ENCODE measurements at places on chromosomes 5 and 9. TPM values are rescaled to one million over a fixed set of nuclear protein-coding genes. Genes with fewer than 3 reads are reported as not detected.

- peaks cover 84% of the 10 kb centered on the region for H3K4me1 ChIP-seq
- H3K36me3 ChIP-seq, result no peaks in the 10 kb centered on the region
- DNase-seq, result no peak
- no peak overlapping the region for H3K27ac ChIP-seq
Observed at GRCh38 chr9:93463638-93464248, 10.4 kb upstream of the FAM120AOS start.

F2RL2 gene
- 0.14 TPM for polyA plus RNA-seq

TRIM36 gene
- 1.7 TPM for polyA plus RNA-seq

GRCh38 chr9:134913713-134914500, 3.8 kb downstream of the FCN1 start:
- peaks cover 67% of the 10 kb centered on the region for H3K36me3 ChIP-seq
- H3K27me3 ChIP-seq, result no peaks in the 10 kb centered on the region
- peak overlapping the region; percentile 91 for H3K27ac ChIP-seq
- peak overlapping the region; percentile 96 for H3K4me3 ChIP-seq

PCDHB2 gene
- polyA plus RNA-seq, result not detected

GRCh38 chr9:136521537-136521936, 24.3 kb downstream of the NOTCH1 start:
- H3K36me3 ChIP-seq, result peaks cover 42% of the 10 kb centered on the region
- H3K27me3 ChIP-seq, result no peaks in the 10 kb centered on the region
- H3K27ac ChIP-seq, result peak overlapping the region; percentile 86

- no peaks in the 10 kb centered on the region for H3K36me3 ChIP-seq
- no peaks in the 10 kb centered on the region for H3K27me3 ChIP-seq
- no peak overlapping the region for H3K27ac ChIP-seq
Observed at GRCh38 chr5:30997681-30998080, 195.8 kb upstream of the CDH6 start.

DNA sequence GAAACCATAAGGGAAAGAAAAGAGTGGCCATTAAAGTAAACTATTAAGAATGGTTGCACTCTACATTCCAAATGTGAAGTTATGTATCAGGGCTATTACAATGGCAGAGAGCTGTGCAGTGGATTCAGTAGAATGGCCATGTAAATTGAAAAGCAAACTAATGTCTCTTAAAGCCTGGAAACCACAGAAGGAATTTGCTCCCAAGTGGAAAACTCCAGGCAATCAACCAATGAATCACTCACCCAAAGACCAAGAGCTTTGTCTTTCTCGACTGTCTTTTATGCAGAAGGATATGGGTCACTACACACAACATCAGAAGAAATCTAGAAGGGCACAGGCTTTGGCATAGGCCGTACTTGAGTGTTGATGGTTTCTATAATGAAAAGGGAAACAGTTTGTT, 114.9 kb downstream of the TLE1 start:
- no peak overlapping the region for H3K4me3 ChIP-seq
- H3K36me3 ChIP-seq, result no peaks in the 10 kb centered on the region
- H3K4me1 ChIP-seq, result no peaks in the 10 kb centered on the region
- no peak for DNase-seq
- H3K27me3 ChIP-seq, result no peaks in the 10 kb centered on the region

FGF10 gene
- not detected for polyA plus RNA-seq

GRCh38 chr9:5052838-5053237, 67.8 kb downstream of the JAK2 start:
- no peaks in the 10 kb centered on the region for H3K4me1 ChIP-seq
- H3K27me3 ChIP-seq, result no peaks in the 10 kb centered on the region
- H3K27ac ChIP-seq, result peak overlapping the region; percentile 21
- no peak for DNase-seq
- H3K36me3 ChIP-seq, result peaks cover 91% of the 10 kb centered on the region

DNA sequence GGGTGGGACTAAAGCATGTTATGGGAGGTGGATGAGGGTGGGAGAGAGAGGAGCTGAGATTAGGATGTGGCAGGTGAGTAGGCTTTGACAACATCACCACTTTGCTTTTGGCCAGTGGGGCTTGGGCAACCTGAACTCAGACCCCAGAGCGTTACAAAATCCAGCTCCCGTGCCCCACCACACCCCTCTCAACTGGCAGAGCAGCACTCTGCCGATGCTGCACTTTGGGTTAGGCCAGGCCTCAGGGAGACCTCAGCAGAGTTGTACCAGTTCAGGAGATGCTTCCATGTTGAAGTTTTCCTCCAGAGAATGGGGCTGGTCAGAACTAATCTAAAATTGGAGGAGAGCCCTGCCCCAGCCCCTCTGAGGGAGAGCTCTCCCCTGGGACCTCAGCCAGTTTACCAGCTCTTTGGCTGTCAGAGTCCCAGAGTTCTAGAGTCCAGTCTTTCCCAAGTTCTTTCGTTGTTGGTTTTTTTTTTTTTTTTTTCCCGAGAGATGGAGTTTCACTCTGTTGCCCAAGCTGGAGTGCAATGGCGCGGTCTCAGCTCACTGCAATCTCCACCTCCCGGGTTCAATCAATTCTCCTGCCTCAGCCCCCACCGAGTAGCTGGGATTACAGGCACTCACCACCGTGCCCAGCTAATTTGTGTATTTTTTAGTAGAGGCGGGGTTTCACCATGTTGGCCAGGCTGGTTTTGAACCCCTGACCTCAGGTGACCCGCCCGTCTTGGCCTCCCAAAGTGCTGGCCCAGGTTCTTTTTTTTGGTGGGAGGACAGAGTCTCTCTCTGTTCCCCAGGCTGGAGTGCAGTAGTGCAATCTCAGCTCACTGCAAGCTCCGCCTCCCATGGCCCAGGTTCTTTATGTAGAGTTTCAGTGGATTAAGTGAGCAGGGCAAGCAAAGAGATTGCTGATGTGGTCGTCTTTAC, 17.8 kb downstream of the NUDT2 start:
- H3K27me3 ChIP-seq, result no peaks in the 10 kb centered on the region
- no peaks in the 10 kb centered on the region for H3K4me1 ChIP-seq
- H3K4me3 ChIP-seq, result no peak overlapping the region
- peaks cover 42% of the 10 kb centered on the region for H3K36me3 ChIP-seq
- no peak for DNase-seq
- H3K27ac ChIP-seq, result no peak overlapping the region

DNA sequence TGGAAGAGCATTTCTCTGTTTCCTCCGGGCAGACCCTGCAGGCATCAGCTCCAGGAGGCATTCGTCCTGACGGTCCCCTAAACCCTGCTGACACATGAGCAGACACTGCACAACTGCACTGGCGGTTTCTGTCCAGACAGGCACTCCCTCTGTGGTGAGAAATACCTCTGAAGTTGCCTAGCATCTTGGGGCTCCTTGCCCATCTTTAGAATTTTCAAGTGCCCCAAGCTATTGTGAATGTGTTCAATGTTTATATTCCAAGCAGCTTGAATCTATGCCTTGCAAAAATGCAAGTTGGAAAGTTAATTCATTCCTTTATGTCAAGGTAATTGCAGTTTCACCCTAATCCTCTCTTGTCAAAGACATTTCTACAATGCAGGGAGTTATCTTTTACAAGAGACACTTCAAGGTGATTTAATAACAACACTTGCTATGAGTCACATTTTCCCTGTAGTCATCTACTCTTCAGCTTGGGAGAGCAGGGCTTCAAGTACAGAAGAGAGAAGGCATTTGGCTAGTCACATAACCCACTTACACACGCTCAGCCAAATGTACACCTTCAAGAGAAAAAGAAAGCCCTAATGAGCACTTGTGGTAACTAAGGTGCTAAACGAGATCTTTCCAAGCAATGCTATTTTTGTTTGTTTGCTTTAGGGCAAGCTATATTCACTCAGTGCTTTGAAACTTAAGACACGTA, 302.5 kb downstream of the MLLT3 start:
- no peaks in the 10 kb centered on the region for H3K27me3 ChIP-seq
- H3K36me3 ChIP-seq, result no peaks in the 10 kb centered on the region
- H3K4me3 ChIP-seq, result no peak overlapping the region
- DNase-seq, result no peak
- H3K27ac ChIP-seq, result no peak overlapping the region

GRCh38 chr9:130669965-130670364, 5.6 kb downstream of the PRDM12 start:
- H3K27me3 ChIP-seq, result peaks cover 23% of the 10 kb centered on the region
- no peak overlapping the region for H3K4me3 ChIP-seq
- DNase-seq, result no peak
- no peaks in the 10 kb centered on the region for H3K36me3 ChIP-seq

GRCh38 chr9:137049544-137050449, 3.8 kb upstream of the NPDC1 start:
- no peak overlapping the region for H3K4me3 ChIP-seq
- peak; percentile 40 for DNase-seq
- peaks cover 28% of the 10 kb centered on the region for H3K4me1 ChIP-seq
- H3K36me3 ChIP-seq, result no peaks in the 10 kb centered on the region
- peaks cover 85% of the 10 kb centered on the region for H3K27me3 ChIP-seq

FAXDC2 gene
- 0.30 TPM for polyA plus RNA-seq

DNA sequence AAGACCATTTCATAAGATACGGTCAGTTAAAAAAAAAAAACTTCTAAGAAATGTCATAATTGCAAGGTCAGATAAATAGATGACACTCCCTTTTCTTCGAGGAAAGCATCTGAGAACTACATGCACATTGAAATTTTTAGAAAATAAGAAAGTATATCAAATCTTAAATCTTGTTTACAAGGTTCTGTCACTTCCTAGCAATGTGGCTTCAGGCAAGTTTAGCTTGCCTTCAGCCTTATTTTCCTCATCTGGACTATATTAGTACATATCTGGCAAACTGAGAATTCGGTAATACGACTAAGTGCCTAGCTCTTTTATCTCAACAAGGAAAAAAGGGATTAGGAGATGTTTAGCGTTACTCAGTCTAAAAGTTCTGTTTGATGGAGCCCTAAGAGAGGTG, 32.5 kb upstream of the OR2K2 start:
- no peaks in the 10 kb centered on the region for H3K4me1 ChIP-seq
- H3K27ac ChIP-seq, result no peak overlapping the region
- H3K4me3 ChIP-seq, result no peak overlapping the region
- no peak for DNase-seq

IL33 gene
- polyA plus RNA-seq, result not detected

SPATA31C1 gene
- not detected for polyA plus RNA-seq

DNA sequence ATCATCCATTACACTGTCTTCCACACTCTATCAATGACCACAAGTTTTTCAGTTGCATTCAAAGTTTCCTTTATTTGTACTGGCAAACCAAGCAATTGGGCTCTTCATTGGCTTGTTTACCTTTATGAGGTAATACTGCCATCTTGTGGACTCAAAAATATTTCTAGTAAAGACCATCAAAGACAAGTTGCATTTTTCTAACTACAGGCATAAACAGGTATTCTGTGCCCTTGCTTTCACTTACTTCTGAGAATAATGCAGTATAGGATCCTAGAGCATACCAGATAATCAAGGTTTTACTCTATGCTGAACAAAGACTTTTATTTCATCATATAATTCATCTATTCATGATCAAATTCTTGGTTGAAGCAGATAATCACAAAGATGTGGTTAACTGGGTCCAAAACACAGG, 173.7 kb upstream of the POU5F2 start:
- peak; percentile 10 for DNase-seq
- H3K27me3 ChIP-seq, result no peaks in the 10 kb centered on the region
- H3K27ac ChIP-seq, result no peak overlapping the region
- H3K4me1 ChIP-seq, result no peaks in the 10 kb centered on the region
- no peaks in the 10 kb centered on the region for H3K36me3 ChIP-seq

DNA sequence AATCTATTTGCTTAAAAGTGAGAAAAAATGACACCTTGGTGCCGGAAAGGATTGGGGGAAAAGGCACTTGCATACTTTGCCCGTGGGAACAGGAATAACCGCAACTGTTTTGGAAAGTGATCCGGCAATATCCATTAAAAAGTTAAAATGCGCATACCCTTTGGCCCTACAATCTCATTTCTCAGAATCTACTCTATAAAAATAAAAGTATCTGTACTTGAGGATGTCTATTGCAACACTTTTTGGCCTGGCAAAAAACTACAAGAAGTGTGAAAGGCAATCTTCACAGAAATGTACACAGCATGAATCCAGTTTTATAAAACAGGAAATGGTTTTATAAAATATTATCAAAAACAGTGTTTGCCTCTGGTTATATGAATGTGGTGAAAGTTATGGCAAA, 58.3 kb upstream of the NFIL3 start:
- no peaks in the 10 kb centered on the region for H3K4me1 ChIP-seq
- no peak overlapping the region for H3K4me3 ChIP-seq
- no peak overlapping the region for H3K27ac ChIP-seq
- DNase-seq, result no peak
- no peaks in the 10 kb centered on the region for H3K27me3 ChIP-seq
- no peaks in the 10 kb centered on the region for H3K36me3 ChIP-seq

BARHL1 gene
- polyA plus RNA-seq, result not detected

DNA sequence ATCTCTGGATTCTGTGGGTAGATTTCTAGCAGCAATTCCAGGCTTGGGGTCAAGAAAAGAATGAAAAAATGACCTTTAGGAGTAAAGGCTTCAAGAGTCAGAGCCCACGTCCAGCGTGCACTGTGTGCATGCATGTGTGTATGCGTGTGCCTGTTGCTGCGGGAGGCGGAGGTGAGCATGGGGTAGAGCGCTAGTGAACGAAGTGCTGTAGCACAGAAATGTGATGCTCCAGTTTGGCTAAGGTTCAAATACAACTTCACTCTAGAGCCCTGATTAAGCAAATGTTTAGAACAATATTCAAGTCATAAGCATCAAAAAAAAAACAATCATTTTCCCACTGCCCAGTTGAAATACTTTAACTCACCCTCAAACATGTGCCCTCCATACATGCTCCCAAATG, 403.9 kb downstream of the ZNF608 start:
- H3K4me3 ChIP-seq, result no peak overlapping the region
- no peaks in the 10 kb centered on the region for H3K36me3 ChIP-seq
- H3K4me1 ChIP-seq, result no peaks in the 10 kb centered on the region

DNA sequence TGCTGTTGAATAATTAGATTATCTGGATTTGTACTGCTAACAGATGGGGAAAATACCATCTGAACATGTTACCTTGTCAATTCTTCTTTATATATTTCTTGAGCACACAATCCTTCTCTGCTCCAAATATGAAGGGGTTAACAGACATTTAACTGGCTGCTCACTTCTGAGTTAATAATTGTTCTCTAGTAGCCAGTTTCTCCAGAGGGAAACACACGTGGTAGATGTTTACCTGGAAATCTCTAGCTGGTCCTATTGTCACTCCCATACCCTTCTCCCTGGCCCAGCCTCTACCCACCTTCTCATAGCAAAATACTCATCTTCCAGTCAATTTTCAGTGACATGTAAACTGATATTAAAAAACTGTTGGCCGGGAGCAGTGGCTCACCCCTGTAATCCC, 101.5 kb upstream of the ZNF462 start:
- H3K4me1 ChIP-seq, result no peaks in the 10 kb centered on the region
- no peak overlapping the region for H3K27ac ChIP-seq
- no peak overlapping the region for H3K4me3 ChIP-seq

GRCh38 chr5:97297063-97297703, 114.1 kb upstream of the RIOK2 start:
- no peaks in the 10 kb centered on the region for H3K4me1 ChIP-seq
- no peak overlapping the region for H3K27ac ChIP-seq
- no peaks in the 10 kb centered on the region for H3K27me3 ChIP-seq
- H3K36me3 ChIP-seq, result no peaks in the 10 kb centered on the region
